Cerebellum (tissue), 4 donors: ENCODE measurements at places on chromosomes 5 and 9. TPM values are rescaled to one million over a fixed set of nuclear protein-coding genes. Genes with fewer than 3 reads are reported as not detected.

TRIM23 gene
- 65.4 TPM for total RNA-seq

FKBP15 gene
- total RNA-seq = 23.0 TPM

CCIN gene
- total RNA-seq = 2.3 TPM

PCDHGA4 gene
- 17.5 TPM for total RNA-seq

SLC36A2 gene
- total RNA-seq = not detected

LMNB1 gene
- total RNA-seq = 62.2 TPM

PCDHB12 gene
- 18.0 TPM for total RNA-seq

ADAMTS6 gene
- total RNA-seq = 62.3 TPM

CNTNAP3B gene
- total RNA-seq = 53.5 TPM

NEK6 gene
- total RNA-seq = 18.9 TPM

SLC25A2 gene
- total RNA-seq = 0.36 TPM

EGFLAM gene
- total RNA-seq = 13.7 TPM

SCGB3A2 gene
- total RNA-seq = not detected

BSPRY gene
- 0.18 TPM for total RNA-seq

CD274 gene
- total RNA-seq = 0.54 TPM

ACSL6 gene
- 55.9 TPM for total RNA-seq

GBGT1 gene
- 3.0 TPM for total RNA-seq

SIT1 gene
- total RNA-seq = not detected

ANKRD18A gene
- 7.3 TPM for total RNA-seq

LCN10 gene
- not detected for total RNA-seq
